ENCODE measurements at places on chromosomes 12 and 14.

DNA sequence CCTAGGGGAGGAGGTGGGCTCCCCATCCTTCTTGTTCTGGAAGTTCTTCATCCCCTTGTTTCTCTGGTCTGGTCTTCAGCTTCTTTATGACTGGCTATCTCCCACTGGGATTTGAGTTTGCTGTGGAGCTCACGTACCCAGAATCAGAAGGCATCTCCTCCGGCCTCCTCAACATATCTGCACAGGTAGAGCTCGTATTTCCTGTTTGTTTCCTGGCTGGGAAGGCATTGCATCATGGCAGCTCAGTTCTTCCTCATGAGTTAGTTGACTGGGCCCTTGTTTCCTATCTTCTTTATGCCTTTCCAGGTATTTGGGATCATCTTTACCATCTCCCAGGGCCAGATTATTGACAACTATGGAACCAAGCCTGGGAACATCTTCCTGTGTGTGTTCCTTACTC is 19.8 kb downstream of the ERG28 start:
- no peak for DNase-seq

GRCh38 chr12:105013892-105014291 is 27.8 kb downstream of the NOPCHAP1 start:
- no peak for DNase-seq

- no peak for DNase-seq
Observed at GRCh38 chr12:100767371-100767770, 27.2 kb upstream of the ANO4 start.

DNA sequence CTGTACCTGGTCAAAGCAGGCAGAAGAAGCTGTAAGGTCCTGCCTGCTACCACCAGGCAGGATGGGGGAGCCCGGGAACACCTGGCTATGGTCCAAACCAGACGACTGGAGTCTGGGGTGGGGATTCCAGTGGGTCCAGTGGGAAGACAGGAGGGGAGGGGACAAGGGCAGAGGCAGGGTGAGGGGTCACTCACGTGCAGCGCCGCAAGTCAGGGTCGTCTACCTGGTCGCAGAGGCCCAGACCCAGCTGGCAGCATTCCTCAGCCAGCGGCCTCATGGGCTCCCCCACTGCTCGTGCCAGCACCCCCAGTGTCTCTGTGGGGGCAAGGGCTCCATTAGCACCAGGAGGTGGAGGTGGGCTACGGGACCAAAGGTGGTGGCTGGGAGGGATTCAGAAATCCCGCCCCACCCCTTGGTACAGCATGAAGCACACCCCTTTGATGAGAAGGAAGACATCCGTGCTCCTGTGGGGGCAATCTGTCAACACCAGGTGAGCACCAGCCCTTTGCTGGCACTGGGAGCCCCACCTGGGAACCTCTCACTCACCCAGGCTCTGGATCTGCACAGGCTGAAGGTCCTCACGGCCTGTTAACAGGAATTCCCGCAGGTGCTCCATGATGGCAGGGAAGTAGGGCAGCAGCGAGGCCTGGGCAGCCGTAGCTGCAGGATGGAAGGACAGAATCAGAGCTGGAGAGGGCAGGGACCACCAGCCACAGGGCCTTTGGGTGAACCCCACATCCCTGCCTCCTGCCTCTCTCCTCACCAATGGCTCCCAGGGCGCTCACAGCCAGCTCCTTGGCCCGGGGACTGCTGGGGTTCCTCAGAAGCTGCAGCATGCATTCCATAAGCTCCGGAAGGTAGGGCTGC is 4.3 kb downstream of the IPO4 start:
- DNase-seq: no peak

DNA sequence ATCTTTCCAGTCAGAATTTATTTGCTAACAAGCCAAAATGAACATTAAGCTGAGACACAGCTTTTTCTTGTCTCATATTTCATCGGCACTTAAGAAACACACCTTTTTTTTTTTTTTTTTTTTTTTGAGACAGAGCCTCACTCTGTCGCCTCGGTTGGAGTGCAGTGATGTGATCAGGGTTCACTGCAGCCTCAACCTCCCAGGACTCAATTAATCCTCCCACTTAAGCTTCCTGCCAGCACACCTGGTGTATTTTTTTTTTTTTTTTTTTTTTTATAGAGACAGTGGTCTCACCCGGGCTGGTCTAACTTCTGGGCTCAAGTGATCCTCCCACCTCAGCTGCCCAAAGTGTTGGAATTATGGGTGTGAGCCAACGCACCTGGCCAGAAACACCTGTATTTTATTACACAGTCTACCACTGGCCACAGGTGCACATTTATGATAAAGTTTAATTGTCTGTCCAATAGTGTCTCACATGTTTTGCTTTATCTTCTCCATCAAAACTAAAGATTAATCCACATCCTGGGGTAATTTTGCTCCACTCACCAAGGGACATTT is 62.7 kb downstream of the C2CD5 start:
- no peak for DNase-seq

DNA sequence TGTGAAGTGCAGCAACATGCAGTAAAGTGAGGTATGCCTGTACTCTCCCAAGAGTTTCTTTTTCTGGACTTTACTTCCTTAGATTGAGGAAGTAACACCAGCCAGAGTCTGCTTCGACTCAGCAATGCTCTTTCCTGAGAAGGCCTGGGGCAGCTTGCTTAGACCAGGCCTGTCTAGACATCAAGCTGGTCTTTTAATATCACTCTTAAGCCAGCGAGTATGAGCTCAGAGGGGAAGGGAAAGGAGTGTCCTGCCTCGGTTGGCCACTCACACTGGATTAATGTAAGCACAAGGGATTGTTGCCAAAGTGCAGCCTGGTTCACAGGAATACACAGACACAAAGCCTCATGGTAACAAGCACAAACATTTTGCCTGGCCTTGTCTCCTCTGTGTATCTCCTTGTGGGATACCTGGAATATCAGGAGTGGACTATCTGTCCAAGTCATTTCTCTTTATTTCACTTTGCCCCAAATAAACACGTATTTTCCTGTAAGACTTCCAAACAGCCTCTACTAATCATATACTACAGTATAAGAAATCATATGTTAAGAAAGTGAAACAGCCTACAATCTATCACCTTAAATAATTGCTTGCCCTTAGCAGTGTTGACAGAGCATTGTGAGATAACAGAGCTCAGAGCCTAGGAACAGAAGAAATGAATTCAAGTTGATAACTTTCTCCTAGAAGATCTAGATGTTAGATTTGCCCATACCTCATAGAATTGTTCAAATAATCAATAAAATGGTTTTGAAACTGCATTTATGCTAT is 121.2 kb upstream of the DAAM1 start:
- DNase-seq: no peak

GRCh38 chr12:14833336-14833735 is 10.0 kb downstream of the ART4 start:
- DNase-seq: no peak

- no peak for DNase-seq
Observed at GRCh38 chr14:32738206-32738871, 200.3 kb upstream of the NPAS3 start.

DNA sequence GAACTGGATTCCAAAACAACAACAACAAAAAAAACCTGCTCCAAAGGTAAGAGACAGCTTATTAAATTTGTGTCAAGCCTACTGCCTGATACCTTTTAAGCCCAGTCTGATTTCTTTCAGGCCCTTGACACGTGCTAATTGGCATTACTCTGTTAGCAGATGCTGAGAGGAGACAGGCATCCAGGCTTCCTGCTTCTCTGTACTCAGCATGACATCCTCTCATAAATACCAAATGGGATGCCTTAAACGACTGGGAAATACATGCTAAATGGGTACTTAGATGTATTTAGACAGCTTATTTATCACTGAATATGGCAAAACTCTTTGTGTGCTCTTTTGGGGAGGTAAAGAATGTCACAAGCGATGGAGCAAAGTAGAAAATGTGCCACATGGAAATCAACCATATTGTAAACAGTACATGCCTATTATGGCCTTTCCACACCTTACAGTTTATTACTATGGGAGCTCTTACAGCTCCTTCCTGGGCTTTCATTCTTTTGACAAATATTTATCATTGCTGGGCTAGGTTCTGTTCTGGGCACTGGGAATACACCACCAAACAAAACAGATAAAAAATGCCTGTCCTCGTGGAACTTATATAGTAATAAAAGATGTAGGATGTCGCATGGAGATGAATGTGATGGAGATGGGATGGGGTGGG is 11.5 kb upstream of the PCED1B start:
- DNase-seq: no peak

GRCh38 chr12:50195832-50196231 is 28.7 kb upstream of the CERS5 start:
- DNase-seq: no peak

DNA sequence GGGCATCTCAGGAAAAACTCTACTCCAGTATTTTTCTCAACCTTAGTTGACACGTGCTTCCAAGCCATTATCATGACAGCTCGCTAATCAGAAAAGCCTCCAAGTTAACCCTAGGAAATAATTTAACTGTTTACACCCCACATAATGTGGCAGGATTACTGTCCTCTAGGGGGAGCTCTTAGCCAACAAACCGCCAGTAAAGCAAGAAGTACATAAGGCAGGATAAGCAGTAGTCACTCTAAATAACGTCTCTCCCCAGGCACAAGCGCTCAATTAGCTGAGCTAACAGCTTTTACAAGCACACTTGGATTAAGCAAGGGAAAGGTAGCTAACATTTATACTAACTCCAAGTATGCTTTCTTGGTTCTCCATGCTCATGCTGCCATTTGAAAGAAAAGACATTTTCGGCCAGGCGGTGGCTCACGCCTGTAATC is 22.8 kb downstream of the APOBEC1 start:
- DNase-seq: peak; percentile 18

DNA sequence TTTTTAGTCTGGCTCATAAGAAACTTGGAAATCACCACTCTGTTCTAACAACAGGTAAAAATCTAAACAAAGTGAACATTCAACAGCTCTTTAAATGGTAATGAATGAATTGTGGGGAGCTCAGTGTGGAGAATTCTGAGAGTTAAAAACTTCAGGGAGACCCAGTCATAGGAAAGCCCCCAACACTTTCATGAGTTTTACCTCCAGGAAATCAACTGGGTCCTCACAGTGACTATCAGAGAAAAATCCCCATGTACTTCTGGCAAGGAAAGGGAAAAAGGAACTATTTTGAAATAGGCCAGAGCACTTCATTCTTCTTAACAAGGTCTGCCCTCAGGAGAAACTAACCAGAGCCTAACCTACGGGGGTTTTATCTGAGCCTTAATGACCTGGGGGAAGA is 134.7 kb downstream of the CMAS start:
- no peak for DNase-seq

DNA sequence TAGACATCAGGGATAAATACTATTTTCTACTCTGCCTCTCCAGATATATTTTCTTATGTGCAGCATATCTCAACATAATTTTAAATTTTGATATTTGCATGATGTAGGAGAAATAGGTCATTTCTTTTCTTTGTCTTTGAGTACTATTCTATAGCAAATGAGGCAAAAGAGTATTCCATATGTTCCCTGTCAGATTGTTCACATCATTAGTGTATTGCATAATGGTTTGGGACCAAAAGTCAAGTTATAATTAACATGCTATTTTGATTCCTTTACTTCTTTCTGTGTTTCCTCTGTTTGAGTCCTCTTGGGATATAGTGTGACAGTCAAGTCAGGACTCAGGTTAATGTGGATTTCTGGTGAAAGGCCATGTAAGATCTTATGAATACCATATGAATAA is 864.6 kb upstream of the FBXO33 start:
- DNase-seq: no peak

DNA sequence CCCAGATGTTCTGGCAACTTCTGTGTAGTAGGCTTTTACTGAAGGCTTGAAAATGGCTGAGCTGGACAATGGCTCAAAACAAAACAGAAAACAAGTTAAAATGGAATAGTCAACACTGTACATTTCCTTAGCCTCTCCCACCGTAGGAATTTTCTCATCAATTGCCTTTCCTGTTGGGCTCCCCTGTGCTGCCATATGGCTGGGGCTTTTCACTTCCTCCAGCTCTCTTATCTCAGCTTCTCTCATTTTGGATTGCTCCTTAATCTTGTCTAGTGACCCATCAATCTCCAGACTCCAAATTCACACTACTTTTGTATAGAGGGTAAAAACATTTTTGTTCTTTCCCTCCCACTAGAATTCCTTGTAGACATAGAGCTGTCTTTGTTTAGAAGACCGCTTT is 50.4 kb upstream of the RPH3A start:
- no peak for DNase-seq

GRCh38 chr12:91633734-91634357 is 451.2 kb upstream of the DCN start:
- DNase-seq: no peak

GRCh38 chr14:72519543-72519942 is 374.4 kb downstream of the DPF3 start:
- DNase-seq: no peak

DNA sequence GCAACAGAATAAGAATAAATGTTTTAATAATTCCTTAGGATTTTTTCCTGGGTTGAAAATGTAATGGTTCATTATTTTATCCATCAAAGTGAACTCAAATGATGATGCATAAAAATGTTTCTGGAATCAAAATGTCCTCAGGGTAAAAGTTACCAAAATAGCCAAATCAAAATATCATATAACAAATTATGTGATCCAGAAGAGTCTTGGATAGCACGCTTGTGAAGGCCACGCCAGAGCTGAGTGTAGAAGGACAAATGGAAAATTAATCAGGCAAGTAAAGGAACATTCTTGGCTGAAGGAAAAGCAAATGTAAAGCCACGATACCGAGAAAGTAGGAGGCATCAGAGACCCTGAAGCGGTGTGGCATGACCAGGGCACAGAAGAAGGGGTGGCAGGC is 169.2 kb downstream of the CAPZA3 start:
- DNase-seq: no peak

DNA sequence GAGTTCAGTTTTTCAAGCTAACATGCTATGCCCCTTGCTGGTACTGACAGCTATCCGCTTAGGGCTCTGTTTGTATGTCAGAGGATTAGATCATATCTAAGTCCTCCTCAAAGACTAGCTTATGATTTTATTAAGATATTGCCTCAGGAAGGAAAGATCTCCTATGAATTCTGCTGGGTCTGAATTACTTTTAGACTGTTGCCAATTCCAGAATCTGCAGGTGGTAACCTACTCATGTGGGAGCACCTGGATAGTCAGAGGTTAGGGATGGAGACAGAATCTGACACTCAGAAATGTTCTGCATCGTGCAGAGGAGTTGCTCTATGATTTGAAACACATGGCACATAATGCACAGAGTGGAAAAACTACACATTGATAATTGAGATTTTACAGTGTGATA is 843.4 kb downstream of the SLC6A15 start:
- peak; percentile 23 for DNase-seq

DNA sequence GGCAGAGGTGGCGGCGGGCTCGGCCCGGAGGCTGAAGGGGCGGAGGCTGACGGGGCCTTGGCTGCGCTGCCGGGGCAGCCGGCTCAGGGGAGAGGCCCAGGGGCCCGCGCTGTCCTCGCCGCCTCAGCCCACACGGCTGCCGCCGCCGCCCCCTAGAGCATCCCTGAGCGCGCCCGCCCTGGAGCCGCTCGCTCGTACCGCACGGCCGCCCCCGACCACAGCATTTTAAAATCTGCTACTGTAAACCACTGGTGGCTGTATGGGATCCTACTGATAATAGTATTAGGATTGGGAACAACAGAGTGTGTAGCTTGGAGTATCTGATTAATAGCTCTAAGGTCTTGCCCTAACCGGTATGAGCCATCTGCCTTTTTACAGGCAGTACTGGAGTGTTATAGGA is 22.2 kb upstream of the EDDM3A start:
- DNase-seq: no peak

- no peak for DNase-seq
Observed at GRCh38 chr14:70278281-70278680, 81.2 kb downstream of the COX16 start.
